ENCODE measurements at places on chromosomes 4 and X.

DNA sequence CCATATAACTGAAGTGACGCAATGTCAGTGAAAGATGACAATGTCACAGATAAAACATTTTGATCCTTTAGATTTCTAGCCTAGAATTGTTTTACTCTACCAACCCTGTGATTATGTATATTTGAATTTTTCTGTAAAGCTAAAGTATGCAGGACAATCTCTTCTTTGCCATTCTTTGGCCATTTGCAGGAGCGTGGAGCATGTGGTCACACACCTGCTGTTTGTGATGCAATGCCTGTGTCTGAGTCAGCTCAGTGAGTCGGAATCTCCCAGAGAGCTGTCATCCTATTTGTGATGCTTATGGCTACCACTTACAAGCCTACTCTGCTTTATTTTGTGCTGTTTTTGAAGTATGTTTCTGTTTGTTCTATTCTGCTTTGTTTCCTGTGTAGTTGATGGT, 214.5 kb downstream of the NAF1 start:
- no peak for DNase-seq

DNA sequence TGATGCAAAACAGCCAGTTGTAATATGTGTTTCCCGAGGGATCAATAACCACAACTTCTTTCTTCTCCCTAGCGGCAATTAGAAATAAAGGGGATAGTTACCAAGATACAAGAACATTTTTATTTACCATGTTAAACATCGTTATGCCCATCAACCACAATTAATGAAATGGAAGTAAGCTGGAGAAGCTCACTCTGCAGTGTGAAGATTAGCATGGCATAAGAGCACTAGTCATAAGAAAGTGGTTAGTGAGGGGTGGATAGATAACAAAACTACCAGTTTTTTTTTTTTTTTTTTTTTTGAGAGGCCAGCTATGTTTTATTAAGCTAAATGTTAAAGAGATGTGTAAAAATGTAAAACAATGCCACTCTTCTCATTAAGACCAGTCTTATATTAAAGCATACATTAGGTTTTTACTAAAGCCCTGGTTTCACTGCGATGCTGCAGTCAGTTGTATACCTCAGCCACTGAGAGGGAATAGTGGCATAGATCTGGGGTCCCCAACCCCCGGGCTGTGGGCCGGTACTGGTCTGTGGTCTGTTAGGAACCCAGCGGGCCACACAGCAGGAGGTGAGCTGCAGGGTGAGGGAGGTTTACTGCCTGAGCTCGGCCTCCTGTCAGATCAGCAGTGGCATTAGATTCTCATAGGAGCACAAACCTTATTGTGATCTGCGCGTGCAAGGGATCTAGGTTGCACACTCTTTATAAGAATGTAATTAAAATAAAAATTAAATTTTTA, 27.9 kb upstream of the NFXL1 start:
- DNase-seq, result no peak

DNA sequence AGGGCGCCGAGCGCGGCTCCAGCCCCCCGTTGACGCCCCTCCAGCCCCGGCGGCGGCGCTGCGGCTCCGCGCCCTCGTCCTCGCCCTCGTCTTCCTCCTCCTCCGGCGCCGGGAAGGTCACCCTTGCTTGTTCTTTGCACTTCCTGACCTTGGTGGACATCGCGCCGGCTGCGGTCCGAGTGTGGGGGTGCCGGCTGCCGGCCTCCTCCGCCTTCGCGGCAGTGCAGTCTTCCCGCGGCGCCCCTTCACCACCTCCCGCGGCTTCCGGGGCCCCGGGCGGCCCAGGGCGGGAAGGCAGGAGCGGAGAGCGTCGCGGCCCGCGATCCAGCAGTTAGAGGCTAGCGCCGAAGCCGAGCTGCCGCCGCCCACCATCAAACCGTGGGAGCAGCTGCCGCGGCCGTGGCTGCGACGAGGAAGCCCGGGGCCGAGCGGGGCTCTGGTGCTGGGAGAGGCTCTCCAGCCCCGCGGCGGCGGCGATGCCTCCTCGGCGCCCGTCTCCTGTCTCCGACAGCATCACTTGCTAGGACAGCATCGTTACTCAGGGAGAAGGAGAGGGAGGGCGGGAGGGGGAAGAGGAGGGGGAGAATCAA, at the start of gene TRPC3:
Gene TRPC3, minus strand, starts transcription at position 540 of the 590 bp plus-strand sequence. Its CDS starts 380 bp downstream, at position 160.
- no peak for DNase-seq

DNA sequence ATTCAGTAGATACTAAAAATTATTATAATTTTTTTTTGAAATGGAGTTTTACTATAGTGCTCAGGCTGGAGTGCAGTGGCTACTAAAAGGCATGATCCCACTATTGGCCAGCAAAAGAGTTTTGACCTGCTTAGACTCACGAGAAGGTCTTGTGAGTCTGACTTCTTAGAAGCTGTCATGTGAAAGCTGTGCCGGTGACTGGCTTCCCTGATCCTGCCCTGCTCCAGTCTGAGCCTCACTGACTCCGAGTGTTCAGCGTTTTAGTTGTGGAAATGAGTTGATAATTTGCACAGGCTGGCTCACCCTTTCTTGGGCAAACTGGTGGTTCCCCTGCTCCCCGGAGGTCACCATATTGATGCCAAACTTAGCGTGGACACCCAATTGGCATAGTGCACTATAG, 16.4 kb upstream of the CXCL8 start:
- DNase-seq, result no peak

DNA sequence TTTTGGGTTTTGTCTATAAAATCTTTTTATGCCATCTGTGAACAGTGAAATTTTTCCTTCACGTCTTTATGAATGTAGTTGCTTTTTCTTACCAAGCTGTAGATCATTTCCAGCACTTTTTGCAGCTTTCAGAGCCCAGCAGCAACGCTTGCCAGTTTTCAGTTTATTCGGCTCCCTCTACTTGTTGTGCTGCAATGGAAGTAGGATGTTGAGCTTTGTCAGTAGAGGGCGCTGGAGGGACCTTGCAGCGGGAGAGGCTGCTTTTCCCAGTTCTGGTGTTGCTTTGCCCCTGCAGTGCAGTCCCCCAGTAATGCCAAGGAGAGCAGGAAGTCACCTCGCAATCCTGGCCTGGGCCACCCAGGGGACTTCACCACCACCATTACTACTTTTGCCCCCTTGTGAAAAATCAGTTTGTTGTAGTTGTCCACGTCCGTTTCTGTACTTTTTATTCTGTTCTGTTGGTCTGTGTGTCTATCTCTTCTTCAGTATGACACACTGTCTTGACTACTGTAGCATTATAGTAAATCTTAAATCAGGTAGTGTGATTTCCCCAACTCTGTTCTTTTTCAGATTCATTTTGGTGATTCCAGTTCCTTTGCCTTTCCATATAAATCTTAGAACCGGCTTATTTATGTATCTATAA, 21.8 kb downstream of the CMC4 start:
- peak; percentile 30 for DNase-seq

DNA sequence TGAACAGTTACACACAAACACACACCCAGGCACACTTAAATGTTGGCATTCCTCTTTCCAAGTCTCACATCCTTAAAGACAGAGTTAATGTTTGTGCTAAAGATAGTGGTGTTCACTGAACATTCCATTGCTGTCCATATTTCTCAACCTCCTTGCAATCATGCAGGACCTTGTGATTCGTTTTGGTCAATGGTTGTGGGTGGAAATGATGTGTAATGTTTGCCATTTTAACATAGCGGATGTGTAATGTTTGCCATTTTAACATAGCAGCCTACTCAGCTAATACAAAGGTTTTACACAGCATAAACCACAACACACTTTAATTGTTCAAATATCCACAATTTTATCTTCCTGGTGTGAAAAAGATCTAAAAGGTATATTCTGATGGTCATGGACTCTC, 93.9 kb downstream of the CEP44 start:
- DNase-seq, result no peak

DNA sequence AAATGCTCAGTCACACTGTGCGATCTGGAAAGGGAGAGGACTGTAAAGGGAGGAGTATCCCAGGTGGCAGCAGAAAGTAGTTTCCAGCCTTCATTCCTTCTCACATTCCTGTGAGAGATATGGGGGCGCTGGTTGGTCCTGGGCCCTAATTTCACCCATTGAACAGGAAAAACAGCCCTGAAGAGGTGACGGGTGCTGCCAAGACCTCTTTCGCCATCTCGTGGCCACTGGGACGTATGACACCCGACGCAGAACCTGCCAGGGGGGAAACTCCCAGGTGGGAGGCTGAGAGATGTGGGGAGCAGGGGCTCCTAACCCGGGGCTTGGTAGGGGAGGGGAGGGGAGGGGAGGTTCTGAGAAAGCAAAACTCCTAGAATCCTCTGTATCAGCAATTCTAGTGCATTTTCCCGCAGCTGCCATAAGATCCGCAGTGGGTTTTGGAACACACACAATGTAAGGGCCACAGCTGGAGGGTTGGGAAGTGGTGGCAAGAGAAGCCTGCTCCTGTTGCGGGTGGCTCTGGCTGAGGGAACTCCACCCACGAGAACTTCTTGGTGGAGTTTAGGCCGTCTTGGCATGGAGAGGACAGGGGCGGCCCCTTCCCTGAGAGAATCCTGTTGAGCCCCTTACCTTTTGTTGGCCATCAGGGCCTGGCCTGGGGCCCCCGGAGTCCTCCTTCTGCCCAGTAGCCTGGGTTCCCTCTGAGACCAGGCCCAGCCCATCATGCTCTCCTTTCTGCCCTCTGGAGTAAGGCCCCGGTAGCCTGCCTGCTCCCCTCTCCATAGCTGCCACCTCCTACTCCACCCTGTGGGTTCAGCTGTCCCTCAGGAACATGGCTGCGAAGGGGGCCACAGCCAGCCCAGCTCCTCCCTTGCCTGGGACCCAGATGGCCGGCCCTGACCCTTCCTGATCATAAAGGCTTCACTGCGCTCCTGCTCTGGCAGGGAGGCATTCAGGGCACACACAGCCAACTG, 134.1 kb downstream of the OR13H1 start:
- DNase-seq, result peak; percentile 33

GRCh38 chrX:70488856-70489255, 44.2 kb downstream of the DLG3 start:
- DNase-seq, result no peak

- no peak for DNase-seq
Measured at GRCh38 chr4:123359449-123360315, 36.9 kb upstream of the SPRY1 start.

DNA sequence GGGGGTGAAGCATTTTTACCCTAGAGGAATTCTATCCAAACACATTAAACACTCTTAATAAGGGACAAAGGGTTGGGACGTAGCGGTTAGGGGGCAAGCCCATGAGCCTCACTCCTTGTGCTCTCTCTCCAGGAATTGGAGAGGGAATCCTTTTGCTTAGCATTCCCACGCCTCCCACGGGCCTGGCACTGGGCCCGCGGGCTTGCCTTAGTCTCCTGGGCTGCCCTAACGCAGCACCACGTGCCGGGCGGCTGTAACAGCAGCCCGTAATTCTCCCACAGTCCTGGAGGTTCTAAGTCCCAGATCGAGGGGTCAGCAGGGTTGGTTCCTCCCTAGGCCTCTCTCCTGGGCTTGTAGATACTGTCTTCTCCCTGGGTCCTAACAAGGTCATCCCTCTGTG, 67.5 kb downstream of the TBL1X start:
- DNase-seq, result no peak

- DNase-seq, result no peak
Measured at GRCh38 chr4:140027101-140027500, 126.9 kb downstream of the MAML3 start.

DNA sequence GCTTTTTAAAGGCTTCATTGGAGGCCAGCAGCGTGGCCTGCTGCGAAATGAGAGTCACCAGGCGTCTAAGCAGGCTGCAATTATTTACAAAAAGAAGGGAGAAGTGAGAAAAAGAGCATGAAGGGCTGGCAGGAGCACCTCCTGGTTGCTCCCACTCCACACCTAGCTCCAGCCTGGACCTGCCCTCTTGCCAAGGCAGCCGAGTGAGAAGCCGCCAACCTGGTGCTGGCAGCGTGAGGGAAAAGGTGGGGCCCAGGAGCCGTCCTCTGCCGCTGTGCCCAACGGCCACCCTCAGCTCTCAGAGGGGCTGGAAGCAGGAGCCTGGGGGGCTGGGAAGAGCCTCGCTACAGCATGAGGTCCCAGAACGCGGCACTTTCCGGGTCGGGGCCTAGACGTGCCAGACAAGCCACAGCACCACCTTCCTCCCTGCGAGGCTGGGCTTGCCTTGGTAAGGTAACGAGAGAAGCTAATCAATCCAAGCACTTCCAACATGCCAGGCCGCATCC, 16.3 kb downstream of the SLC6A8 start:
- DNase-seq, result no peak

Data from CD4-positive, alpha-beta T cell treated with Interferon gamma for 1 hour (primary cell).